Activated CD8-positive, alpha-beta memory T cell treated with anti-CD3 and anti-CD28 coated beads, Interleukin-2, amount 50 U/mL, for 48 hours (primary cell): ENCODE measurements at places on chromosomes 4 and X.

DNA sequence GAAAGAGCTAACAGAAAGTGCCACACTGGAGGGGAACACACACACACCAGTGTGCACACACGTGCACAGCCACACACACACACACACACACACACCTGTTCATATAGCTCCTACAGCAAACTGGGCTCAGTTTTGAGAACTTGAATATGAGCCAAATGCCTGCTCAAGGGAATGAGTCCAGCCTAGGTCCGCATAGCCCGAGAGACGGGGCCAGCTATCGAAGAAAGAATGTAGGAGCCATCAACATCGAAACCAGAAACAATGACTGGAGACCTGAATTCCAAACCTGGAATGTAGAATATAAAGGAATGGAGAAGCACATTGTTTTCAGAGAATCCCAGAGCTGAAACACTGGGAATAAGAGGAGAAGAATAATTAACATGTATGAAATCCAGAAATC lies 37.6 kb upstream of the ERVMER34-1 start:
- DNase-seq = no peak

DNA sequence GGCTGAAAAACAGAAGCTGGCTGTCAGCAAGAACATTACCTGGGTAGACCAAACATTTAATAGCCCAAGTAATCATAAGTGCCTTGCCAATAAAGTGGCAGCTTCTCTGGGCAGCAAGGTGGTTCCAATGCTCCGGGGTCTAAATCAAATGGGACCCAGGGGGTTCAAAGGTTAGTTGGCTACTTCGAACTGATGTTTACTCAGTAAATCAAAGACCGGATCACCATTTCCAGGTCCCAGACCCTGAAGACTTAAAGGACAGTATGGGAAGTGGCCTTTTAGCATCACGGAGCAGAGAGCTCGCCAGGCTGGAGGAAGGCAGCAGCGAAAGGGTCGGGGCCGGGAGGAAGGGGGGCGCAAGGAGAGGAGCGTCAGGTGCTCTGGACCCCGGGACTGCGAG lies 1.0 kb downstream of the SH3KBP1 start:
- no peak for DNase-seq

GRCh38 chr4:127829014-127829413 lies 46.9 kb downstream of the HSPA4L start:
- DNase-seq = no peak

DNA sequence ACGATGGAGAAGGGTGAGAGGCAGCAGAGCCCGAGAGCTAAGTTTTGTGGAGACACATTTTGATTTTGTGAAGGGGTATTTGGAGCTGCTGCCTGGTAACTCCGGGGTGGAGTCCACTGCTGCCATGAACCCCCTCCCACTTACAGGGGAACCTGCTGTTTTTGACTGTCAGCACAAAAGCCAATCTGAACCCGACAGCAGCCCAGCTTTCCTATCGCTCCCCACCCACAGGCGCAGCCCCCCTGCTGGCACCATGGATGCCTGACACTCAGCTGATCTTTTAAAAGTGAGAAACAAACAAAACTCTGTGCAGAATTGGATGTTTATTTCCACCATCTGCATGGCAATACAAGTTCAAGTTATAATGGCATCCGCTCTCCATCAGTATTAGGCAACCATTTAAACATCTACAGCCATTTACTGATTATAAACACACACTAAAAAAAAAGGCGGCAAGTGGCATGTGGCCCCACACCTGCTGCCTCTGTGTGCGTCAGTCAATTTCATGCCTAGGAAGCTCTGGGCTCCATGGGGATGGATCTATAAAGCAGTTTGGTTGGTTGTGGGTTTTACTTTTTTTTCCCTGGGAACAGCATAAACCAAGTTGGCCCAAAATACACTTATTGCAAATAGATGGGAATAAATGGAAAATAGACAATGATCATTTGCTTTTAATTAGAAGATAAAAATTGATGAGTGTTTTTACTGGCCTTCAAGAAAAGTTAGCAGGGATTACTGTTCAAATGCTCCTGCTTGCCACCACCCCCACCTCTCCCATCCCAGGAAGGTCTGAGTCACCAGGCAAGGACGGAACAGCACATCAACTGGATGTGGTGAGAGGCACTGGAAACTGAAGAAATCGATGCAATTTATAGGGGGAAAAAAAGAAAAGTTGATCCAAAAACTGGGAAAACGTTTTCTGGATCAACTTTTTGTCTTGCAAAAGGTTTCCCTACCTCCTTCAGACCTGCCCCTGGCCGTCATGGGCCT lies 46.0 kb downstream of the SEPSECS start:
- DNase-seq = no peak

- DNase-seq = no peak
Observed at GRCh38 chr4:115657991-115658650, 544.7 kb upstream of the NDST4 start.

GRCh38 chr4:106231931-106232330 lies 84.1 kb downstream of the TBCK start:
- no peak for DNase-seq

- DNase-seq = no peak
Observed at GRCh38 chr4:98341309-98341708, 80.1 kb downstream of the RAP1GDS1 start.

GRCh38 chr4:68175562-68176155 lies 46.0 kb upstream of the TMPRSS11F start:
- DNase-seq = no peak

DNA sequence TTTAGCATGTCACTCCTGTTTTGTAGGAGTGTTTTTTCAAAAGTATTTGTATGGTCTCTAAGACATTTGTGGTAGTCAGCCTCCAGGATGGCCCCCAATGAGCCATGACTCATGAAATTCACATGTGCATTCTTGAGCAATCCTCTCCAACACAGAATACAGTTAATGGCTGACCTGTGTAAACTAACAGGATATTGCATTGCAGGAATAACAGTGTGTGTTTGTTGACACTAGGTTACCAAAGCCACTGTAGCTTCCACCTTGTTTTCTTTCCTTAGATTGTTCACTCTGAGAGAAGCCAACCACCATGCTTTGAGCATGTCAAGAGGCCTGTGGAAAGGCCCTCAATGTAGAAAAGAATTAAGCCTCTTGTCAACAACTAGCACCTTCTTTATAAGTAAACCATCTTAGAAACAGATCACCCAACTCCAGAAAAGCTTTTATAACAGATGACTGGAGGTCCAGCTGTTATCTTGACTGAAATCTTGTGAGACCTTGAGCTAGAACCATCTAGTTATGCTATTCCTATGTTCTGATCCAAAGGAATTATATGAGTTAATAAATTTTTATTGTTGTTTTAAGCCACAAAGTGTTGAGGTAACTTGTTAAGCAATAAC lies 28.5 kb downstream of the TBCK start:
- no peak for DNase-seq

GRCh38 chr4:25710637-25711036 lies 55.0 kb downstream of the SLC34A2 start:
- DNase-seq = no peak

DNA sequence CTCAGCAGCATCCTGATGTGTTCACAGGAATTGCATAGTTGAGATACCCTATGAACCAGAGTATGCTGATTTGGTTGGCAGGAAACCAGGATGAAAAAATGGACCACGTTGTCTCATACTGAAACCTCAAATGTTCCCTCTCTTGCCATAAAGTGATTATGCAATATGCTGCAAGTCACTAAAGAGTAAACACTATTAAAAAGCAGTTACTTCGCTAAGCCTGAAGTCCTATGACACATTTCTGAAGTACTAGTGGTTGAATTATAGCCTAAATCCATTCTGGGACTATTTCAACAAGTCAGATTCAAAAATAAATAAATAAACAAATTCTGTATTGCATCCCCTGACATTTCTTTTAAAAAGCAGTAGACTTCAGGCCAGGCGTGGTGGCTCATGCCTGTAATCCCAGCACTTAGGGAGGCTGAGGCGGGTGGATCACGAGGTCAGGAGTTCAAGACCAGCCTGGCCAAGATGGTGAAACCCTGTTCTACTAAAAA lies 106.0 kb upstream of the NAP1L5 start:
- DNase-seq = no peak

GRCh38 chr4:15344041-15344440 lies 83.8 kb upstream of the C1QTNF7 start:
- DNase-seq = no peak

DNA sequence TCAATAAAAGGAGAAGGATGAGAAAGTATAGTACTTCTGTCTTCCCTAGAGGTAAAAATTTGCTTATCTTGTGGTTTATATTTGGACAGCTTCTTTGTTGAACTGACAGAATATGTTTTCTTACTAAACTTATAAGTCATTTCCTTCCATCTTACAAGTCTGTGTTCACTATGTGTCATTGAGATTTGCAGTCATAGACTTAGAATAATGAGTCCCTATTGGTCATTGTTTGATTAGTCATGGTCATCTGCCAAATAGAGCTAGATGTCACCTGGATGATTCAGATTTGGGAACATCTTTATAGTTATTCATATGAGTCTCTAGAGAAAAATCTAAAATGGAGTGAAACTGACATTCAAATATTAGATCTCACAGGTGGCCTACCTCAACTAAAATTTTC lies 51.5 kb downstream of the SPATA18 start:
- DNase-seq = no peak

- DNase-seq = no peak
Observed at GRCh38 chr4:121582296-121582695, 114.5 kb downstream of the ANXA5 start.

GRCh38 chr4:119652998-119653397 lies 24.4 kb upstream of the PDE5A start:
- no peak for DNase-seq

GRCh38 chrX:121172703-121173102 lies 125.3 kb downstream of the GLUD2 start:
- no peak for DNase-seq
